Lower lobe of right lung (tissue), 2 donors: ENCODE measurements at places on chromosomes 1 and 21. TPM values are rescaled to one million over a fixed set of nuclear protein-coding genes. Genes with fewer than 3 reads are reported as not detected.

Gene ZBTB8B
- total RNA-seq = 0.03 TPM

- no peak for DNase-seq
Observed at GRCh38 chr1:50970931-50971582, 1.0 kb downstream of the CDKN2C start.

DNA sequence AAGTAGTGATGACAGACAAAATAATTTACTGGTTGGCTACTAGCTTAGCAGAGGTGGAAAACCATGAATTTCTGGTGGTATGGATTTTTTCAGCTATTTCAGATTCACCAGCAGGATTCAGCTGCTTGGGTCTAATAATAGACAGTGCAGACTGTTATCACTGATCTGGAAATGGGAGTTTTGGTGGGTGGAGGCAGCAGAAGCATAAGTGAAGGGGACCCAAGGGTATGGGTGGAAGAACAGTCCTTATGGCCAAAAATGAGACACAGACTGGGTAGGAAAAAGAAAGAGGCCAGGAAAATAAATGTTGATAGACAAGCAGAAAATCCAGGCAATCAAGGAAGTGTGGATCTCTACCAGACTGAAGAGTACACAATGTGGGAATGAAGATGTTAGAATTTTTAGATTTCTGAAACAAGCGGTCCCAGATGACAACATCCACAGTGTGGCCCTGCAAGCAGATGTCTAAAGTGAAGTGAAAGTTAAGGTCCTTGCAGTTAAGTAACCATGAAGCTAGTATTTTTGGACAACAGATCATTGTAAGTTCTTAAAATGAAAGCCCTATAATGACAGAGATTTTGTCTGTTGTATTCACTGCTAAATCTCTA is 24.7 kb downstream of the LYST start:
- no peak for DNase-seq

GRCh38 chr21:18298228-18298627 is 53.6 kb downstream of the CHODL start:
- no peak for DNase-seq

Gene TMEM200B
- total RNA-seq = 4.3 TPM

GRCh38 chr1:44497422-44498170 is 92.5 kb downstream of the RNF220 start:
- no peak for DNase-seq

- DNase-seq = no peak
Observed at GRCh38 chr1:167071286-167071685, 18.9 kb downstream of the GPA33 start.

GRCh38 chr21:32991361-32991760 is 34.4 kb upstream of the OLIG2 start:
- DNase-seq = no peak

DNA sequence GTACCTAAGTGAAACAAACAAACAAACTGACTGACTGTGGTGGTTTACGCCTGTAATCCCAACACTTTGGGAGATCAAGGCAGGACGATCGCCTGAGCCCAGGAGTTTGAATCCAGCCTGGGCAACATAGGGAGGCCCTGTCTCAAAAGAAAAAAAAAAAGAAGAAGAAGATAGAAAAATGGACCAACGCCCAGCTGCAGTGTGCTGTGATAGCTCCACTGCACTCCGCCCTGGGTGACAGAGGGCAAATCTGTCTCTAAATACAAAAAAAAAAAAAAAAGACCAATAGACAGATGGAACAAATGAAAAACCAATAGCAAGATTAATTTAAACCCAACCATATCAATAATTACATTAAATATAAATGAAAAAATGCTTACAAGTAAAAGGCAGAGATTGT is 13.9 kb downstream of the AKR7A3 start:
- DNase-seq = no peak

Gene ITLN2
- 30.7 TPM for total RNA-seq

Gene EIF2D
- 47.0 TPM for total RNA-seq

Gene PITHD1
- total RNA-seq = 46.6 TPM

Gene IFFO2
- total RNA-seq = 9.8 TPM

DNA sequence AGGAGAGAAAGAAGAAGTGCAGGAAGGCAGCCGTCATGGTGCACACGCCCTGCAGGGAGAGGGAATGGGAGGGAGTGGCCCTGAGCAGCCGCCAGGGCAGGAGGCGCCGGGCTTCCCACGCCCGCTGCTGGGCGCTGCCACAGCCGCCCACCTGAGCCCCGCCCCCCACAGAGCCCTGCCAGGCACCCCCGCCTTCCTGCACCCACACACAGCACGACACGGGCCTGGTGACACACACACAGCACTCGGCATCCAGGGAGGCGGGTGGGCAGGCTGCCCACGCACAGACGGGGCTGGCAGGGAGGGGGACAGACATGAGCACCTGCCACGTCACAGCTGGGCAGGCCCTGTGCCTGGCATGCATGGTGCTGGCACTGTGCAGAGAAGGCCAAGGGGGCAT is 27.5 kb downstream of the ADGRB2 start:
- DNase-seq = no peak
